H9 (cell line): ENCODE measurements at places on chromosomes 7 and 10.

DNA sequence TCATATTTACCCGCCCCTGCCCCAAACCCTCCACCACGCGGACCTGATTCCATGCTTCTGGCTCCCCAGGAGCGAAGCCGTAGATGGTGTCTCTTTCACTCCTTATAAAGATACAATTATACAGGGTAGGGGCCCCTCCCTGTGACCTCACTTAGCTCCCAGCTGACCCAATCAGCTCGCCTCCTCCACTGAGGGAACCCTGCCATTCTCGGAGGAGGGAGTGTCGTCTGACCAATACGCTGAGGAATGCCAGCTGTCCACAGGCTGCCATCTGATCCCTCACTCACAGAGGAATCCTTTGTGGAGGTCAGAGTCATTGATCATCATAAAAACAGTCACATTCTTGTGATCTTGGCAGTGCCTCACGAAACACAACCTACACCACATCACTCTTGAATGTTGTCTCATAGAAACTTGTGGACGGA is 67.5 kb upstream of the INSIG1 start:
- DNase-seq: peak; percentile 46

GRCh38 chr7:101564778-101565211 is 64.3 kb downstream of the MYL10 start:
- peak; percentile 98 for DNase-seq

DNA sequence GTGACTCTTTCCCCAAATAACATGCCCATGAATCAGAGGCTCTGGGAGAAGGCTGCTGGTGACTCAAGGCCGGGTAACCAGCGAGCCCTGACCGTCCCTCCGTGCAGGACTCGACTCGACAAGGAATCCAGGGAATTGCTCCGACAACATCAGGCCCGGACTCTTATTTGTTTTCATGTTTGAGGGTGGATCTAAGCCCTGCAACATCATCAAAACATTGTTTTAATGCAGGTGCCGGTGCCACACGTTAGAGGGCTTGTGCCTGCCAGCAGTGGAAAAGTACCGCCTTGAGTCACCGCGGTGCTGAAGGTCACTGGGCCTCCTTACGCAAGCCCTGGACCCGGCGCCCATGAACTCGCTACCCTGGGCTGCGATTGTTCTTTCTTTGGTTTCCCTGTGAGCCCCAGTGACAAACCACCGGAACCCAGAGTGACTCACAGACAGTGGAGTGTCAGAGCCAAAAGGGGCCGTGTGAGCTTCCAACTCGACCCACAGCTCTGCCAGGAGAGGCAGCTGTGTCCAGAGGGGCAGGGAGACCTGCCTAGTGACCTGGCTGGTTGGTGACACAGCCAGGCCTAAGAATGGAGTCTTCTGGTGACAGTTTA is 139.4 kb upstream of the SHH start:
- DNase-seq: no peak

DNA sequence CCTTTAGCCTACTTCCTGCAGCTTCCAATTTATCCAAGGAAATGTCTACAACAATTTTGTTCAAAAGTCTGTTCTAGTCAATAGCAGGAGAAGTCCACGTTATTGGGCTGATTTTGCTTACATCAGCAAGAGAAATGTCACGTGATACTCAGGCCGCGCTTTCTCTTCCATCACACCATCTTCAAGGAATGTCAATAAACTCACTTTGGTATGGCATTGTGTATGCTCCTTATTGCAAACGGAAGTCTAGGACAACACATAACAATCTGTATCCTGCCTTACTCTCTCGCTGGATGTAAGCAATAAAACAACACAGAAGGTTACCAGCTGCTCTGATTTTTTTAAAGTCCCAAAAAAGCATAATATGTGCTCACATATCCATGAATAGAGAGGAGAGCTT is 17.1 kb upstream of the STK17A start:
- no peak for DNase-seq

DNA sequence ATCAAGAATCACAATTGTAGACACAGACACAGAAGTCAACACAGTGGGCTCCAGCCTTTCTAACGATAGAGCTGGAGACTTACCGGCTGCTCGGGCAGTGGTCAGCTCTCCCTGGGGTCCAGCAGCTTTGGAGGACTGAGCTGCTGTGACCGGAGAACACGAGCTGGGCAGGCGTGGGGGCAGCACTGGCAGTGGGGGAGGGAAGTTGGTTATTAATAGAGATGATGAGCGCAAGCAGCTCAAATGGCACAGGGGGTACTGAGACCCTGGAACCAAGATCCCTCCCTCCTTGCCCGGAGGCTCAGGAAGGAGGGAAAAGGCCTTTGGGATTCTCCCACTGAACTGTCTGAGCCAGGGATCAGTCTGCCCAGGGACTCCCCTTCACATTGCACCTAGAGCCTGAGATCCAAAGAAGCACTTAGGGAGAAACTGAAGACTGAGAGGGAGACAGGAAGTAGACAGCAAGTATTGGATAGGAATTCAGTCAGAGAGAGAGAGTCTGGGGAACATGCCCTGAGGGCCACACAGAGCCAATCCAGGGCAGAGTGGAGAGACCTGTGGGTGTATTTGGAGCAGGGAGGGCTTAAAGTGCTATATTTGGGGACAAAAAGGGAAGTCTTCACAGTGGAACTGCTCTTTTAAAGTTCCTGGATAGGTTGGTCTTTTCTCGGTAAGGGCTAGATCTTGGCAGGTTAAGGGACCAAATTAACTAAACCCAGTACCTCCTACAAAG is at the start of gene MYOZ1:
TSS of gene MYOZ1 (minus strand) at position 147 of the 733 bp plus-strand sequence. CDS start 1,457 bp downstream, outside the sequence.
- DNase-seq: no peak

GRCh38 chr7:6258440-6259182 is 13.8 kb downstream of the CYTH3 start:
- no peak for DNase-seq

GRCh38 chr7:89607792-89608191 is 546.5 kb upstream of the STEAP1 start:
- DNase-seq: no peak

DNA sequence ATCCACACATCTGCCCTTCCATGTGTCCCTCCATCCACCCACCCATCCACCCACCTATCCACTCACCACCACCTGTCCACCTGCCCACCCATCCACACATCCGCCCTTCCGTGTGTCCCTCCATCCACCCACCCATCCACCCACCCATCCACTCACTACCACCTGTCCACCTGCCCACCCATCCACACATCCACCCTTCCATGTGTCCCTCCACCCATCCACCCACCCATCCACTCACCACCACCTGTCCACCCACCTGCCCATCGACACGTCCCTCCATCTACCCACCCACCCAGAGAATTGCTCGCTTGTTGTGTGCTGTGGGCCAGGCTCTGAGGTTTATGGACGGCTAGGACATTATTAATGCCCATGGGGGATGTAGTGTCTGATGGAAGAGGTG is 500.2 kb downstream of the DNAJB6 start:
- DNase-seq: no peak

DNA sequence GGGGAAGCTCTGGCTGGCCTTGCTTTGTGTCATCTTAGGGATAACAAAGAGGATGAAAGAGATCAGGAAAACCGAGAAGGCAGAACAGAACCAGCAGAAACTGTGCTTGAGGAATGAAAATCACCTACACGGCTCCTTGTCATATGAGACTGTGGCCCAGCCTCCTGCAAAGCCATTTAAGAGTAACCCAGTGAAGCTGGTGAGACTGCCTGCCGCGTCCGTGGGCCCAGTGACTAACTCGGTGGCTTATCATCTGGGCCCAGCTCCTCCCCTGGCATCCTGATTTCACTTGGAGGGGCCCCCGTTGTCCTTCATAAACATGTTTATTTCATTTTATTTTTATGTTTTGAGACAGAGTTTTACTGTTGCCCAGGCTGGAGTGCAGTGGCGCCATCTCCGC is 30.7 kb downstream of the HTRA1 start:
- DNase-seq: no peak

- DNase-seq: no peak
Observed at GRCh38 chr10:102511583-102512274, 8.0 kb downstream of the SUFU start.

GRCh38 chr7:139915268-139915863 is 86.3 kb downstream of the TBXAS1 start:
- no peak for DNase-seq

DNA sequence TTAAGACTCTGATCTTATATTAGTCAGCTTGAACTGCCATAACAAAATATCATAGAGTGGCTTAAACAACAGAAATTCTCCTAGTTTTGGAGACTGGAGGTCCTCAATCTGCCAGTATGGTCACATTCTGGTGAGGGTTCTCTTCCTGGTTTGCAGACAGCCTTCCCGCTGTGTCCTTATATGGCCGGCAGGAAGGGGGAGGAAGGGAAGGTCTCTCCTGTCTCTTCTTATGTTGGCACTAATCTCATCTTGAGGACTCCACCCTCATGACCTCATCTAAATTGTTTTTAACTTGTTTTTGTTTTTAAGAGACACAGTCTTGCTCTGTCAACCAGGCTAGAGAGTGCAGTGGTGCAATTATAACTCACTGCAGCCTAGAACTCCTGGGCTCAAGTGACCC is 53.1 kb downstream of the VPS41 start:
- no peak for DNase-seq

- DNase-seq: no peak
Observed at GRCh38 chr10:8073691-8074416, 19.4 kb downstream of the GATA3 start.

GRCh38 chr10:103659674-103660363 is 166.3 kb downstream of the NEURL1 start:
- no peak for DNase-seq

- no peak for DNase-seq
Observed at GRCh38 chr10:125027871-125028869, 86.2 kb downstream of the ZRANB1 start.

GRCh38 chr10:125057158-125058001 is 103.0 kb downstream of the CTBP2 start:
- no peak for DNase-seq

DNA sequence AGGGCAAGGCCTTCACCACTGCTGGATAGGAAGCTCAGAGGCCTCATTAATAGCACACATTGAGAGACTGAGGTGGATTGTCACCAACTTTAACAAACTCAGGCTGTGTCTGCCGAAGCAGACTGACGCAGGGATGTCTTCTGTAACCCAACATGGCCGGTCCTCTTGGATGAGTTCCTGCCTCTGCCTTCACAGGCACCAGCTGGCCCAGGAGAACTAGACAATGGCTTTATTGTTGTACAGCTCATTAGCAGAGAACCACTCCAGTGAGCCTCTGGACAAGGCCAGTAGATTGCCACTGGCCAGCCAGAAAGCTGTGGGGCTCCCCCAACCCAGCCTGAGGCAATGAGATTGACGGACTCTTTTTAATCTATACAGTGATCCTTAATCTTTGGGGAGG is 9.4 kb downstream of the NODAL start:
- DNase-seq: no peak
